ENCODE measurements at places on chromosomes 7 and 10.

DNA sequence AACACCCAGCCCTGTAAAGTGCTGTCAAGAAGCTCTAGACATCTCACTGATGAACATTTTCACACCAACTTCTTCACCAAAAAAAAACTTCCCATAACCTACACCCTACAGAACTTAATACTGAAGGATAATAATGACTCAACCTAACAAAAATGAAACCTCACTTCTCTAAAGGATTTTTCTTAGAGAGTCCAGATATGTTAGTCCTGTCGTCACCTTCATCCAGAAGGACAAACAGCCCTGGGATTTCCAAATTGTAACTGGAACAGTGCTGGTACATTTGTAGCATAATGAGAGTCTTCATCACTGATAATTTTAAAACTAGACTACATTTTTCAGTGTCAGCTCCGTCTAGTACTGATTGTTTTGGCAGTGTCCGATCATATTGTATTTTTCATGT lies 528.6 kb upstream of the CELF2 start:
- DNase-seq, result no peak

DNA sequence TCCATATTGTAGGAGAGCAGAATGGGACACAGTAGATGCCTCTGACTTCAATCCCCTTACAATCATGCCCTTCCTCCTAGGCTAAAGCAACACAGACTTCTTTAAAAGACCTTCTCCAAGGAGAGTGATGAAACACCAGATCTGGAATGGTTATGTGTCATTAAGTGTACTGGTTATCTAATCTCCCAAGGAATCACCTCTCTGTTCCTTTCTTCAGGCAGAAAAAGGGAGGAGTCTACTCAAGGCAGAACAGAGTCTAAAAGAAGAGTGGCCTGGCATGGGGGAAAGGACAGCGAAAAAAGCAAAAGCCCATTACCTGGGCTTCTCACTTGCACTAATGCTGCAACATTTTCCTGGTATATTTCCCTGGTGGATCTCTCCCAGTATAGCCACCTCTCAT lies 2.9 kb downstream of the ELMO1 start:
- DNase-seq, result no peak

DNA sequence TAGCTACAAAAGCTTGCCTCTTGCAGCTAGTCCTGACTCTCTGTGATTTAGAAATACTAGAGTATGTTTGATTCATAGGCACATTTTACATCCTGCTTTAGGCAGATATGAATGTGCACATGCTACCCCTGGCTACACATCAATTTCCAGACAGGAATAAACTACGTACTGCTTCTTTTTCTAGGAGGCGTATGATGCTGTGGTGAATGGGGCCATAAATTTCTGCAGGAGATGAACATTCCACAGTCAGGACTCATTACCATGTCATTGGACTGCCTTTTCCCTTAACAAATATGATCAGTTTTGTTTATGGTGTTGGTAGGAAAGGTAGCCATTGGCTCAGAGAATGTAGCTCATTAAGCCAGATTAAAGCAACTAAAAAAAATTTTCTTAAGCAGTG lies 50.1 kb upstream of the IFRD1 start:
- no peak for DNase-seq

DNA sequence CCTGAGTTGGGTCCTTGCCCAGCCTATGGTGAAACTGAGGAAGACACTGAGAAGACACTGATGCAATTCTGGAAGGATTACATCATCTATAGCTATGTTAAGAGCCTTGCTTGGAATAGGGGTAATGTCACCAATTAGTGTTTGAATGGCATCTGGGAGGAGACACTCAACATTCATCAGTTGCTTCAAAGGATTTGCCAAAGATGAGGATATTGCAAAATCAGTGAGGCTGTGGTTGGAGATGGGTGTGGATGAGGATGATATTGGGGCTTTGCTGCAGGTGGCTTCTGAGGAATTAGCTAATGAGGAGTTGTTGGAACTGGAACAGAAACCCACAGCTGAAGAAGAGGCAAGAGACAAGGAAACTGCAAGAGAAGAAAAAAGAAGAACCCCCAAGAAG lies 146.7 kb upstream of the SP4 start:
- DNase-seq, result no peak

GRCh38 chr10:49384268-49384953 lies 11.5 kb downstream of the DRGX start:
- DNase-seq, result no peak

- no peak for DNase-seq
Measured at GRCh38 chr10:104582602-104582951, 58.5 kb upstream of the SORCS3 start.

GRCh38 chr10:72308320-72308987 lies 34.7 kb downstream of the DDIT4 start:
- DNase-seq, result no peak

- no peak for DNase-seq
Measured at GRCh38 chr7:150858236-150859197, 6.2 kb downstream of the AOC1 start.

GRCh38 chr10:133475821-133476640 lies 22.3 kb downstream of the SCART1 start:
- DNase-seq, result no peak

DNA sequence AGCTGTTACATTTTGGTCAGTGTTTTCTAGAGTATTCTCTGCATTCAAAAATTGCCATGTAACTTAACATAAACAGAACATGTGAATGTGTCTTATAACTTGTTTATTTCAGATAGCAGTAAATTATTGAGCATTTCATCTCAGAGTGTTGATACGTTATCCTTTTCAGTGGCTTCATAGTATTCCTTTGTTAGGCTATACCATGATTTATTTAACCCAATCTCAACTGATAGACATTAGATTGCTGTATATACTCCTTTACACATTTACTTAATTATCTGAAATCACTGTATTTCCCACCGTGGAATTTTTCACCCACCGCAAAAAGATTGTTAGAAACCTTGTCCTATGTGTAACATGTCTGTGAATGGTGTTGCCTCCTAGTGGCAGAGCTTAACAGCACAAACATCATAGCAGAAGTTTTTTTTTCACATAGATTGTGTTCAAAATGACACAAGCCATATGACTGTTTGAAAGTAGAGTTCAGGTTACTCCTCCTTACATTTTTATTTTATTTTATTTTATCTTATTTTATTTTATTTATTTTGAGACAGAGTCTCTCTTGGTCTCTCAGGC lies 21.4 kb downstream of the SLF2 start:
- DNase-seq, result no peak

- no peak for DNase-seq
Measured at GRCh38 chr10:14608381-14609001, 166.2 kb downstream of the FAM107B start.

DNA sequence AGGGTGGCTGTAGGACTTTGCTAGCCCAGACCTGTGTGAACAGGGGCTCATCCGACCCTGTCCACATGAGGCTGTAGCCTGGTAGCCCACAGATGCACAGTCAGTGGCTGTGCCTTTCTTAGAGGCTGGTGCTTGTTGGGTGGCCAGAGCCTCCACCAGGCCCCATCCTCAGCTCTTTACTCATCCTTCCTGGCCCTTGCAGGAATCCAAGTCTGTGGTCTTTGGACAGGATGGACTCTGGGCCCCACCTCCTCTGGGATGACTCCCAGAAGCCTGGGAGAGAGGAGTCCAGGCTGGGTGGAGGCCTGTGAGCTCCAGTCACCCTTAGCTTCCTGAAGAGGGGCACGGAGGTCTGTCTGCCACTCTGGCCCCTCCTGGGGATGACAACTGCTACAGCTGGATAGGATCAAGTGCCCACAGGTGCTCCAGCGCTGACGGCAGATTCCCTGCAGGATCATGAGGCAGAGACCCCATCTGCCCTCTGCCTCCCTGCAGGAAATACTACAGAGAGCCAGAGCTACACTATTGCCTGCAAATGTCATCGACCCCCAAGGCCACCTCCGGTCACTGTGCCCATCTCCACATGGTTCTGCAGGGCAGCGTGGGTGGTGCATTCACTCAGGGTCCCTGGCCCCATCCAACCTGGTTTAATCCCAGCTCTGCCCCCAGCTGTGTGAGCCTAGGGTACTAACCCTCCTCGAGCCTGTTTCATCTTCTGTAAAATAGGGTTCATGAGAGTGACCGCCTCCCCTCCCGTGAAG lies 114.5 kb downstream of the PTPN20 start:
- DNase-seq, result no peak

DNA sequence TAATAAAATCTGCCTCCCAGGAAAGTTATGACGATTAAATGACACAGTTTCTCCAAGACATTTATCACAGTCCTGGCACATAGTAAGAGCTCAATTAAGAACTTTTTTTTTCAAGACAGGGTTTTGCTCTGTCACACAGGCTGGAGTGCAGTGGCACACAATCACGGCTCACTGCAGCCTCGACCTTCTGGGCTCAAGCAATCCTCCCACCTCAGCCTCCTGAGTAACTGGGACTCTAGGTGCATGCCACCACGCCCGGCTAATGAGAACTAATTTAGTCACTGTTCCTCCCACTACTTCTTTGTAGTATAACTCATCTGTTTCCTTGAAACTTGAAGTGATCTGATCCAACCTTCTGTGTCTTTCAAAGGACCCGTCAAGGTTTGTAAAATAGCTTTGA lies 42.2 kb upstream of the MXI1 start:
- no peak for DNase-seq

DNA sequence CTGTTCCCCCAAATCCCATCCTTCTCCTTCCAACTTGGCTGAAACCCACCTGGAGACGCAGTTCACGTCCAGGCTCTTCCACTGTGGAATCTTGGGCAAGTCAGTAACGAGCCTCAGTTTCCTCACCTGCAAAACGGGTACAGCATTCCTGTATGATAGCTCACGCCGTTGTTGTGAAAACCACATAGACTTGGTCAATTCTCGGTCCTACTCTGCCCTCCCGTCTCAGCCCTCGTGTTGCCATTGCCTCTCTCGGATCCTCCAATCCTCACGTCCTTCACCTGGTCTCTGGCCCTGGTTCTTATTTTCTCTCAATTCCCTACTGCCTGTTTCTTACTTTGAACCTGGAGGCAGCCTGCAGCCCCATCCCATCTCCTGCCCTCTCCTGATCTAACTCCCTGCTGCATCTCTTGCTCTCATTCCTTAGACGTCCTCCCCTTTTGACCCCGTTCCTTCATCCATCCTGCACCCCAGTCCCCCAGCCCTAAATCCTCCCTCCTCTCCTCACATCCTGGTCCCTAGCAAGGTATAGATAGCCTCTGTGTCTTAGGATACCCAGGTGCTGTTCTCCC lies 2.0 kb upstream of the MUC12 start:
- DNase-seq, result no peak

- no peak for DNase-seq
Measured at GRCh38 chr10:108358912-108359311, 1194.4 kb upstream of the SORCS1 start.

DNA sequence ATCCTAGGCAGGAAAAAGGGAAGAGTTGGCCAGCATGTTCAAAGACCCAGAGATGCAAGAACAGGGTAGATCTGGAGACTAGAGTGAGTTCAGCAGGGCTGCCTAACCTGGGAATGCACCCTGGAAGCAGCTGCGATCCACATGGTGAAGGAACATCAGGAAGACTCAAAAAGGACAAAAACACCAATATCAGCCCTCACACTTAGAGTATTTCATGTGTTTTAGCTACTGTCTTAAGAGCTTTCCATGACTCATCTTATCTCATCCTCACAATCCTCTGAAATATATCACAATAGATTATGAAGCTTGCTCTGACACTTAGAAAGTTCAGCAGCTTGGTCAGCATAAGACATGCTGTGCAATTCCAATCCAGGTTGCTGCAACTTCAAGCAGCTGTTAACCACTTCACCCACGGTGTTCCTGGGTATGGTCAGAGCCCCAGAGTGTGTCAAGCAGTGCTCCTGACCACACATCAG lies 380.9 kb downstream of the PARD3 start:
- no peak for DNase-seq

- DNase-seq, result no peak
Measured at GRCh38 chr10:33271969-33272583, 62.4 kb downstream of the NRP1 start.

- DNase-seq, result no peak
Measured at GRCh38 chr7:72709909-72710308, 118.1 kb downstream of the TYW1B start.

- DNase-seq, result no peak
Measured at GRCh38 chr10:34941471-34942357, 126.6 kb upstream of the PARD3 start.

DNA sequence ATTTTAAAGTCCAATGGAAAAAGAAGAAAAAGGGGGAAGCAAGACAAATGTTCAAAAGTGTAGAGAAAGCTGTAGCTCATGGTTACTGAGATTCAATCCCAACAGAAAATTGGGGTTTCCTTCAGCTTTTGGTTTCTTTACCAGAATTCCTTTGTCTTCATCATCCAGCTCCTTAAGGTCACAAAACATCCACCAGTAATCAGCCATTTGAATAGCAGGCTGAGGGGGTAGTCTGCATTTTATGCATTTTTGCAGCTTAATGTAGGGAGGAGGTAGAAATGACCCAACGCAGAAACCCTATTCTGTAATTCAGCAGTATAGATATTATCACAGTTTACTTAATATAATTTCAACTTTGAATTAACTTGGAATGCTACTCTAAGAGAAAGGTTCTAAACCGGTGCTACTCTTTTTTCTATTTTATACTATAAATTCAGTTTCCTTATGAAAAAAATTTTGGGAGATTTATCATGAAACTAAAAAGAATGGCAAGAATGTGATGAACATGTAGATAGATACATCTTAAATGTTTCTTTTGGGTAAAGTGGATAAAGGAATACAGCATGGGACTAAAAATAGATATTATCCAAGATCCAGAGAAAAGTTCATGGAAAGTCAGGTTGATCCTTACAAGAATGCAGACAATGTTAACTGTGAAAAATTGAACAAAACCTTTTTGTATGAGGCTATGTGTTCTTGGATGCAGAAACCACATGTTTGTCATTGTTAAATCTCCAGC lies 596.9 kb downstream of the PHTF2 start:
- DNase-seq, result no peak

DNA sequence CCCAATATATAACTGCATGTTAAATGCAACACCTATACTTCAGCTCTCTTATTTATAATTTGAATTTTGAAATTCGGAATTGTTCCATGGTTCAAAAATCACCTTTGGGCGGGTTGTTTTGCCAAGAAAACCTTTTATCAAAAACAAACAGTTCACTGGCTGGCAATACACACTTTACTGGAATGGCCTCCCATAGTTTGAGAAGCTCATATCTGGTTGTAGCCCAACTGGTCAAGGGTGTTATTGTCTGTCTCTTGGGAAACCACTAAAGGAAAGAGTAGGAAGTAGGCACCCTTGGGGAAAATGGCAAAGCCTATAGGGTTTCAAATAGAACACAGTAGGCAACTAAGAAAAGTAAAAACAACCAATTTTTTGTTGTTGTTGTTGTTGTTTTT lies 117.9 kb downstream of the HIPK2 start:
- DNase-seq, result no peak

Data from substantia nigra (tissue), 51 donors.